ENCODE measurements at places on chromosomes 16 and 17.

GRCh38 chr17:57684711-57685498, 60.2 kb downstream of the CCDC182 start:
- DNase-seq: no peak

GRCh38 chr16:4388271-4389021, 16.8 kb downstream of the VASN start:
- no peak for DNase-seq

DNA sequence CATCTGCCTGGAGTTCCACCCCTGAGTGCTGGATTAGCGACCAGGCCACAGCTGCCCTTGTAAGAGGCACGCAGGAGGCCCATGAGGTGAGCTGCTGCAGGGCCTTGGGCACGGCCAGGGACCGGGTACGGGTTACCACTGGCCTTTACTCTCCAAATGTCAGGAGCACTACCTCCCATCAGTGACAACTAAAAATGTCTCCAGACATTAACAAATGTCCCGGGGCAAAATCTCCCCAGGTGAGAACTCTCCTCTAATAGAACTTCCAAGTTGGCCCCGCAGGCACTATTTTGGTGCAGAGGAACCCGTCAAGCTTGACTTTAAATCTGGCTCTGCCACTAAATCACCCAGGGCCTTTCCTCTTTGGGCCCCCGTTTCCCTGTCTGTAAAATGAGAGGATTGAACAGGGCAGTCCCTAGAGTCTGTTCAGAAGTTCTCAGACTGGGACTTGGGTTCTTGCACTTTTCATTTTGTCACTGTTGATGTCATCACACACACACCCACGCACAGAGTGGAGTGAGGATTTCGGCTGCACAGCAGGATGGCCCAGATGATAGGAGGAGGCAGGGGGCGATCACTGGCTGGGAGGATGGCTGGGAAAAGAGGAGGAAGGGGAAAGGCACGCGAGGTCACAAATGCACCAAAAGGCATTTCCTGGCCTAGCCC, 24.5 kb upstream of the MAPT start:
- DNase-seq: no peak

GRCh38 chr17:34852614-34853013, 108.6 kb downstream of the CCT6B start:
- DNase-seq: no peak

- DNase-seq: no peak
Measured at GRCh38 chr17:57308543-57309186, 52.3 kb downstream of the MSI2 start.

DNA sequence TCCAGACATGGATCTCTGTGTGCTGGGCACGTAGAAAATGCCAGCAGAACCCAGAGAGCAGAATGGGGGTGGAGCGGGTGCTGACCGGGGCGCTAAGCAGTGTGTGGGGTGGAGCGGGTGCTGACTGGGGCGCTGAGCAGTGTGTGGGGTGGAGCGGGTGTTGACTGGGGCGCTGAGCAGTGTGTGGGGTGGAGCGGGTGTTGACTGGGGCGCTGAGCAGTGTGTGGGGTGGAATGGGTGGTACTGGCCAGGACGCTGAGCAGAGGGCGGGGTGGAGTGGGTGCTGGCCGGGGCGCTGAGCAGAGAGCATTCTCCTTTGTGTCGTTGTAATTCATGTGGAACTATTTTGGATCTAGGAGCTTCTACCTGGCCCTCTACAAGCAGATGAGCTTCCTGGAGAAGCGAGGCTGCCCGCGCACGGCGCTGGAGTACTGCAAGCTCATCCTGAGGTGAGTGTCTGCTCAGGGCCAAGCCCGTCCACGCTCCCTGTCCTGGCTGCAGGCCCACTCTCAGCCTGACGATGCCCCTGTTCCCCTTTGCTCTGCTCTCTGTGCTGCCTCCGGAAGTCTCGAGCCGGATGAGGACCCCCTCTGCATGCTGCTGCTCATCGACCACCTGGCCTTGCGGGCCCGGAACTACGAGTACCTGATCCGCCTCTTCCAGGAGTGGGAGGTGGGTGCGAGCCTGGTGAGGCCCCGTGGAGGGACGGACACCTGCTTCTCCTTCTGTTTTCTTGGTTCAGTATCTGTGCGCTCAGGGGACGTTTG, 20.3 kb upstream of the MC1R start:
- no peak for DNase-seq

DNA sequence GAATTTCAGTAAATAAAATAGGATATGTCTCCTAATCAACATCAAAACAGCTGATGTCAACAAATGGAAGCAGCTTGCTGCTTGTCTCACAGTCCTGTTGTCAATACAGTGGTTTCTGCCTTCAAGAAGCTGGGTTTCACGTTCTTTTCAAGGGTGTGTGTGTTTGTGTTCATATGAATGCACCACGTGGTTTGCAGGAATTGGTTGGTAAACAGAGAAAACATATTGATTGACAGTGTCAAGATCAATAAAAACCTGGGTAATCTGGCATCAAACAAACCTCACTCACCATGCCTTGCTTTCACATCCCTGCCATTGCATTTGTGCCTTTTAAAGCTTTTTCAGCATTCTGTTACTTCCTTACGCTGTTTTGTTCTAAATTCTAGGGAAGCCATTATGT, 585.7 kb upstream of the CA10 start:
- DNase-seq: no peak

- DNase-seq: peak; percentile 77
Measured at GRCh38 chr16:983044-984030, 1.8 kb downstream of the SOX8 start.

DNA sequence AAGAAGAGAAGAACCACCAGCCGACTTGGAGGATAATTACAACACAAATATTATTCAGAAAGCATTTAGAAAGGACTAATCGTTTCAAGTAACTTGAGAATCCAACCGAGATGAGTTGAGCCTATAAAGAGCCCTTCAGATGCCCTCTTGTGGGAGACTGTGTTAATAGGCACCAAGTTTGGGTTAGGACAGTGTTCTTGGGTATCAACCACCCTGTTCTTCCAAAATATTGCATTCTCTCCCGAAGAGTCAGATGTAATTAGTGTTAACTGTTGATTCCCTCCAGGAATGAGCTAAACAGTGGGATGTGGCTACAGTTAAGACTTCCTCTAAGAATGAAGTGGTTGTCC, 87.8 kb upstream of the NOL11 start:
- DNase-seq: no peak

DNA sequence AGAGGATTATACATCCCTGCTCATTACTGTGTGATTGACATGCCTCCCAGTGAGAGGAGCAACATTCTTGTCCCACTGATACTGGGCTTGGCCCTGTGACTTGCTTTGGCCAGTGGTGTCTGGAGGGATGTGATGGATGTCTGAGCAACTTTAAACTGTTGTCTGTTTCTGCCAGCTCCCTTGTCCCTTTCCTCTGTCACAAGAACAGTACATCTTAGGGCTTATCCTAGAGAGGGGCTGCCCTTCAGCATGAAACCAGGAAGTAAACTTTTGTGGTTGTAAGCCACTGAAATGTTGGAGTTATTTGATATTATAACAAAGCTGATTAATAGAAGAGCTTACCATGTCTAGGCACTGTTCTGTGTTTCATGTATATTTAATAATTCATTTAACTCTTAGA, 82.9 kb upstream of the GPRC5B start:
- DNase-seq: no peak

DNA sequence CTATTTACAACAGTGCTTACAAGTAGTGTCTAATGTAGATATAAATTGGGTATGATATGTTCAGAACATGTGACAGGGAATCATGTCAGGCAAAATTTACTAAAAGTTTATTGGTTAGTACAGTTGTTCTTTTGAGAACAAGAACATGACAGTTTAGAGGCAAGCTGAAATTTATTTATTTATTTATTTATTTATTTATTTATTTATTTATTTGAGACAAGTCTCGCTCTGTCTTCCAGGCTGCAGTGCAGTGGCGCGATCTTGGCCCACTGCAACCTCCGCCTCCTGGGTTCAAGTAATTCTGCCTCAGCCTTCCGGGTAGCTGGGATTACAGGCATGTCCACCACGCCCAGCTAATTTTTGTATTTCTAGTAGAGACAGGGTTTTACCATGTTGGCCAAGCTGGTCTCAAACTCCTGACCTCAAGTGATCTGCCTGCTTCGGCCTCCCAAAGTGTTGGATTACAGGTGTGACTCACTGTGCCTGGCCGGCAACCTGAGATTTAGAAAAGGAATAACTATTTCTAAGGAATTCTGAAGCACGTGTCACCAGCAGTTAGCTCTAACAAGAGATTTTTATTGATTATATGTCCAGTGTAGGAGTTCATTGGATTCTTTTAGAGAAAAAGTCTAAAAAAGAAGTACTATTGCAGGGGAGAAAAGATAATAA, 24.9 kb downstream of the MRTFB start:
- no peak for DNase-seq

DNA sequence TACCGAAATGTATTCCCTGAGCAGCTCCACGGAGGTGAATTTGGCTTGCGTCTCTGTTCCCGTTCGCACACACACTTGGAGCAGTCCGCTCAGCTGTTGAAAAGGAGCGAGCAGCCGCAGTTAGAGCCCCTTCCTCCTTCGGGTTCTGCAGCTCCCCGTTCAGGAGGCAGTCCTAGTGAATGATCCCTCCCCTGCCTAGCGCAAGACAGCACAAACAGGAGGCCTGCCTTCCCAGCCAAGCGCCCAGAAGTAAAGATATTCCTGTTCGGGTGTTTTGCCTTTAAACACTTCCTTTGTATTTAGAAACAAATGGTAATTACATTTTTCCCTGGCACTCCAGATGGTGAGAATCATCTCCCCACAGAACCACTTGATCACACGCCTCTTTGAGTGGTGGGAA, 64.7 kb downstream of the ABCC12 start:
- no peak for DNase-seq

DNA sequence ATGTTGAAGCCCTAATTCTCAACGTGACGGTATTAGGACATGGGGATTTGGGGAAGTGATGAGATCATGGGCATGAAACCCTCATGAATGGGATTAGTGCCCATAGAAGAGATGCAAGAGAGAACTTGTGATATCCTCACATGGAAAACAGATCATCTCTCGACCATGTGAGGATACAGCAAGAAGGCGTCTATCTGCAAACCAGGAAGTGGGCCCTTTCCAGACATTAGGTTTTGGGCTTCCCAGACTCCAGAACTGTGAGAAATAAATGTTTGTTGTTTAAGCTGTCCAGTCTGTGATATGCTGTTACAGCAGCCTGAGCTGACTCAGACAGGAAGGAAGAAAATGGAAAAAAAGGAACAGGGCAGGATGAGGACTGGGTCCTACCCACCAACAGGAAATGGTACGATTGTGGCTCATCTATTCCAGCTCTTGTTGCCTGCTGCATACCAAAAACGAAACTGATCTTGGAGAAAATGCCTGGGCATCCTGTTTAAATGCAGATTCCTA, 21.9 kb upstream of the SSTR2 start:
- no peak for DNase-seq

GRCh38 chr17:56835264-56835585, 1.3 kb downstream of the DGKE start:
- DNase-seq: no peak

DNA sequence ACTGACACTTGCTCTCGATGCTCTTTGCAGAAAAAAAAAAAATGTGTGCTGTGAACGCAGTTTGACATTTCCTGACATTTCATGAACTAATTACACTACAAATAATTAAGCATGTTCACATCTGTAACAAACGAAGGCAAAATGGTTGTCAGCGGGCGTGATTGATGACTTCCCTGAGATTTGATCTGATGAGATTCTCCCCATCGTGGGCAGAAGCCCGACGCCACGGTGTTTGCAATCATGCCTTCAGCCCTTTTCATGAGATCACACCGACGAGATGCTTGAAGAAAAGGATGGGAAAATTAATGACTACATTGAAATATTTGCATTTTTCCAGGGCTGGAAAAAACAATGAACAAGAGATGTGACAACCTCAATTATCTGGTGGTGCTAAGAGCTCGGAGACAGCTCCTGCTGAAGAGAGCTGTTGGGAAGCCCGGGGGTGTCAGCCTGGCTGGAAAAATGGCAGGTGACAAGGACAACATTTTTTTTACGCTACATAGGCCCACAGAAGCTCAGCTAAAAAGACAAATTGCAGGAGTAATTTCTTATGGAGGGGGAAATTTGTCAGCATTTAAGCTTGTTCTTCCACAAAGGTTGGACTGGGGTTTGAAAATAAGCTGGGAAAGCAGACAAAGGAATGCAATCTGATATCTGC, 259.4 kb upstream of the IRX3 start:
- peak; percentile 10 for DNase-seq

- no peak for DNase-seq
Measured at GRCh38 chr16:80824623-80825364, 20.4 kb upstream of the CDYL2 start.

GRCh38 chr17:82007495-82008257, 15.0 kb downstream of the CENPX start:
- no peak for DNase-seq

DNA sequence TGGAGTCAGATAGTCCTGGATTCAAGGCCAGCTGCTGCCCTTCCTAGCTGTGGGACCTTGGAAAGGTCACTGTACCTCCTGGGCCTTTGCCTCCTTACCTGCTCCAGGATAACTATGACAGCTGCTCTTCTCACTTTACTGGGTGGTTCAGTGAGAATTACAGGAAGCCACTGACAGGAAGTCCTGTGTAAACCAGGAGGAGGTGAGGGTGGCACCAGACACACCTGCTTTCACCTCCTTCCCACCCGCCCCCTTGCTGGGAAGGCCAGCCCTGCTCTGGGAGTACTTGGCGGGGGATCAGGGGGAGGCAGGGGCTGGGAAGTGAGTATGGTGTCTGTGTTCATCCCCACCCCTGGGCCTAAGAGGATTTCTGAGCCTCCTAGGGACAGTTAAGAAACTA, 42.6 kb downstream of the CPNE2 start:
- no peak for DNase-seq

GRCh38 chr17:75289832-75290337, 652 bp upstream of the SLC25A19 start:
- peak; percentile 72 for DNase-seq

GRCh38 chr17:17537311-17538099, 41.3 kb upstream of the RASD1 start:
- no peak for DNase-seq

DNA sequence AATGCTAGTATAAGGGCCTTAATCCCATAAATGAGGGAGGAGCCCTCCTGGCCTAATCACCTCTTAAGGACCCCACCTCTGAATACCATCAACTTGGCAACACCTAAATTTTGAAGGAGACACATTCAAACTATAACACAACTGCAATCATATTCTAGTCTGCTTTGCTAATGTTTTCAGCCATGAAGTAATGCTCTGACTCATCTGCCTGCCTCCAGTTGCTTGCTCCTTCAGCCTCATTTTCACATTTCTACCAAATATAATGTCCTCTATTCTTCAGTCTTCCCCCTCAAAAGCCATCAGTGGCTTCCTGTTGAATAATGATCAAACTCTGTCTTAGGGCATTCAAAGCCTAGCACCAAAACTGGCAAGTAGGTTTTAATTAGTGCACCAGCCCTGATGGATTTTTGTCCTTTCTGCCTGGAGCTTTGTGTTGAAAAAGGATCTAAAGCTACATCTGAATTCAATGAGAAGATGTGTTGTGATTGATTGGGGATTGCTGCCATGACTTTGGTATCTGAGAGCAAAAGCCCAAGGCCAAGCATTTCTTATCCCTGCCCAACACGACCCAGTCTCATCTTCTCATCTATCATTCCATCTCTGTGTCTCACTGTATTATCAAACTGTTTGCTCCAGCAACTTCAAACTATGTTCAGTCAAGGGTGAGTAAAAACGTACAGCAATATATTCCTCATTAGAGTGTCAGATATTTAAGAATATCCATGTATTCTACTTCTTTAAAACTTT, 140.8 kb upstream of the ELAC2 start:
- DNase-seq: no peak

GRCh38 chr16:75377729-75378386, 55.4 kb downstream of the CFDP1 start:
- DNase-seq: peak; percentile 61

- DNase-seq: no peak
Measured at GRCh38 chr17:78154903-78155811, 9.0 kb downstream of the C17orf99 start.

- no peak for DNase-seq
Measured at GRCh38 chr17:63999680-64000531, 1.8 kb downstream of the PRR29 start.

Measured in caudate nucleus (tissue), 63 donors.